ENCODE measurements at places on chromosomes 6 and 20.

- no peak for DNase-seq
These were observed 45.1 kb upstream of the TBX18 start for GRCh38 chr6:84809455-84809854.

GRCh38 chr20:44621939-44622338 is 29.6 kb downstream of the ADA start:
- DNase-seq: no peak

GRCh38 chr6:56513631-56514030 is 129.1 kb downstream of the DST start:
- no peak for DNase-seq

- no peak for DNase-seq
These were observed 74.0 kb upstream of the SNX9 start for GRCh38 chr6:157748839-157749571.

GRCh38 chr20:49692941-49693340 is 20.7 kb downstream of the B4GALT5 start:
- no peak for DNase-seq

DNA sequence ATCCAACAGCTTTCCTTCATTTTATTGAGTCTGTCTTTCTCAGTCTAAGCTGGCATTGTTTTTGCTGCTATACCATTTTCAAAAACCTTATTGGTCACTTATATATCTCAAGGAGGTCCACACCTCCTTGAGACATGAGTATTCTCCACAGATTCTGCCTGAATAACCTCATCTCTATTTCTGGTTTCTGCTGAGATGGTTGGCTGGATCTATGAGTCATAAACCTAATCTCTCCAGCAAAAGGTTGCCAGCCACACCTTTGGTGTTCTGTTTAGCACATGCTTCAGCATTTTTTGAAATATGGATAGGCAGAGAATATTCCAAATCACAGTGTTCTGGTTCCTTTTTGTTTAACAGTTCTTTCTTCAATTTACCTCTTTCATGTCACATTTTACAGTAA is 40.8 kb upstream of the TMEM244 start:
- DNase-seq: no peak

DNA sequence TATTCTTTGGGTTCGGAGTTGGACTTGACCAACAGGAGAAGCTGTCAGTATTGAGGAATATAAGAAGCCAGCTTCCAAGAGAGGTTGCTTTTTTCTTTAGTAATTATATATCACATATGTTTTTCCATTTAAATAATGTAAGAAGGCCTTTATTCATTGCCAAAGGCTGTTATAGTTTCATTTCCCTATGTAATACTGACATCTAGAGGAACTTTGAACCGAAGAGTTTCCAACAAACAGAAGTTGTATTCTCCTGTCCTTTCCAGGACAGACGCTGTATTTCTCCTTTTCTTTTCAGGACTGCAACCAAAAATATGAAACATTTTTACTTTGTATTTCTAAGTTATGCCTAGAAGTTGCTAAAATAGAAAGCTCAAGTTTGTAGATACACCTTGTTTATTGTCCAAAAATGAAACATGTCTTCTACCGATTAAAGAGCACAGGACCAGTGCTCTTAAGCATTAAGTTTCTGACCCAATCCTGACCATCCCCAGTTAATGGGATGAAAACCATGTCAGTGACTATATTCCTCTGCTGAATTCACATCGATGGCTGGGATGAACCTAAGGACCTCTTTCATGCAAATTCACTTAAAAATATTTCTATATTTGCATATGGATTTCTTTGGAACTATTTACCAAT is 55.1 kb downstream of the MYLK4 start:
- DNase-seq: no peak

DNA sequence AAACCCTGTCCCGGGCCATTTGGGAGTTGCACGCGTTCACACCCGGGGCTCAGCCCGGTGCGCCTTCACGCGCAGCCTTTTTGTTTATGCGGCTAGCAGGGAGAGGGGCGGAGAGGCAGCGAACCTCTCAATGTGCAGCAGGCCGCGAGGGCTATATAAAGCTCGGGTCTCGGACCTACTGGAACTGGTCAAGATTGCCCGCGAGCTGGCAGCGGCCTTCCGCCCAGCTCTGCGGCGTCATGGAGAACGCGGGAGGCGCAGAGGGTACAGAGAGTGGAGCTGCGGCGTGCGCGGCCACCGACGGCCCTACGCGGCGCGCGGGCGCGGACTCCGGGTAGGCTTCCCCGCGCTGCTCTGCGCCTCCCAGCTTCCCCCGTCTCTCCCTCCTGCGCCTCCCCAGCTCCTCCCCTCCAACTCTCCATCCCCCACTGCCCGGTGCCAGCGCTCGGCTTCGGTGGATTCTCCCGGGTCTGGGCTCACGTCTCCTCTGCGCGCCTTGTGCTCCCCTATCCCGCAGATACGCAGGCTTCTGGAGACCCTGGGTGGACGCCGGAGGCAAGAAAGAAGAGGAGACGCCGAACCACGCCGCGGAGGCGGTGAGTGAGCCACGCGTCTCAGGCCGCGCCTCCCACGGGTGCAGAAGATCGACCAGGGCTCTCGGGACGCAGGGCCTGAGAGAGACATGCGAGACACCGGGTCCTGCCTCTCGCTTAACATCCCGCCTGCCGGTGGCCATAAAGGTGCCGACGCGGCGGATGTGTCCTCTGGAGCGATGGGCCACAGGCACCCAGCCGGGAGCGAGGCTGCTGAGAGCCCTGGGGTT is at the start of gene RIPPLY2:
TSS of gene RIPPLY2 (plus strand) at position 183 of the 823 bp plus-strand sequence. CDS start at position 240, 57 bp downstream.
- DNase-seq: peak; percentile 79

DNA sequence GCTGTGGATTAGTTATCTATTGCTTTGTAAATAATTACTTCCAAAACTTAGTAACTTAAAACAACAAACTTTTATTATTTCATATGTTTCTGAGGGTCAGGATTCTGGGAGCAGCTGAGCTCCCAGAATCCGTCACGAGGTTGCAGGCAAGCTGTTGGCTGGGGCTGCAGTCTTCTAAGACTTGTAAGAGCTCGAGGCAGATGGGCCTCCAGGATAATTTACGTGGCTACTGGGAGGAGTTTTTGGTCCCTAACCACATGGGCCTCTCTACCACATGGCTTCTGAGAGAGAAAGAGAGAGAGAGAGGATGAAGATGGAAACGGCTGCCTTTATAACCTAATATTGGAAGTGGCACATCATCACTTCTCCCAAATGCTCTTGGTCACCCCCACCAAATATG is 64.9 kb upstream of the SULF2 start:
- no peak for DNase-seq

- DNase-seq: peak; percentile 58
These were observed at the start of gene NHLRC1 for GRCh38 chr6:18122128-18123093. Gene NHLRC1 (minus strand): TSS chr6:18122677. CDS start chr6:18122606, 71 bp downstream.

DNA sequence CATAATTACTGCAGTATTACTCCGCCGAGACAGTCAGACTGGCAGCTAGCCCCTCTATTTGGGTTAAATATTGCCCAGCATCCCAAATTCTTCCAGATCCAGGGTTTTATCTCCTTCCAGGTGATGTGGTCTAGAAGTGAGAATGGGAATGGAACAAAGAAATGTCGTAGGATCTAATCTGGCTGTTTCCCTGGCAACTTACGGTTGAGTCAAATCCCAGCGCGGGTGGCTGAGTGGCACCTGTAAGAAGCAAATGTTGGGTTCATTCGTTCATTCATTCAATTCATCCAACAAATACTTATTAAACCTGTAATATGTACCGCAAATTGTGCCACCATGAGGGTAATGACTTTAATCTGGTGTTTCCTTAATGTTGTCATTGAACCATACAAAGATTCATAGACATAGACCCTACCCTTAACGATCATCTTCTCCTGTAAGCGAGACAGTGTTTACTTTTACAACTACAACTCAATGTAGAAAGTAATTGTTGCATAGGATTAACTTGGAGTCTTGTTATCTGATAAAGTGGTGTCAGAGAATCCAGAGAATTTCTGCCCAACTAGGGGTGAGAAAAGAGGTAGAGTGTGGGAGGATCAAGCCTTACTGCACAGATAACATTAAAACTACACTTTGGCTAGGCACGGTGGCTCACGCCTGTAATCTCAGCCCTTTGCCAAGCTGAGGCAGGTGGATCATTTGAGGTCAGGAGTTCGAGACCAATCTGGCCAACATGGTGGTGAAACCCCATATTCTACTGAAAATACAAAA is 91.3 kb upstream of the ADGRF1 start:
- DNase-seq: no peak

GRCh38 chr6:72849346-72849745 is 227.5 kb downstream of the KCNQ5 start:
- DNase-seq: no peak

- DNase-seq: no peak
These were observed 614.2 kb upstream of the CITED2 start for GRCh38 chr6:139988685-139989084.

DNA sequence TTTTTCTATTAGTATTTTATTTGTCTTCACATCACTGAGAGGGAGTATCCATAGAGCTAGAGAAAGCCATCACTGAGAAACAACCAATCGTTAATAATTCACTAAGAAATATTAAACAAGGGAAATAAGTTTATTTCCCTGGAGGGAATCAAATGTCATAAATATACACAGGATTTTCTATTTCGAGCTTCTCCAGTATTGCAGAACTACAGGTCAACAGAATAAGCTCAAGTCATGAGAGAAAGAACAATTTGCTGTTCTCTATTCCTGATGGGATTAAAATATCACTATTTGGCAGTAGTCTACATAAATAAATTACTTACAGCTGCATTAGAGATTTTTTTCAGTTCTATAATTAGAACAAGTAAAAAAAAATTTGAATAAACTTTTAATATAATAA is 2.2 kb upstream of the FAM162B start:
- no peak for DNase-seq

DNA sequence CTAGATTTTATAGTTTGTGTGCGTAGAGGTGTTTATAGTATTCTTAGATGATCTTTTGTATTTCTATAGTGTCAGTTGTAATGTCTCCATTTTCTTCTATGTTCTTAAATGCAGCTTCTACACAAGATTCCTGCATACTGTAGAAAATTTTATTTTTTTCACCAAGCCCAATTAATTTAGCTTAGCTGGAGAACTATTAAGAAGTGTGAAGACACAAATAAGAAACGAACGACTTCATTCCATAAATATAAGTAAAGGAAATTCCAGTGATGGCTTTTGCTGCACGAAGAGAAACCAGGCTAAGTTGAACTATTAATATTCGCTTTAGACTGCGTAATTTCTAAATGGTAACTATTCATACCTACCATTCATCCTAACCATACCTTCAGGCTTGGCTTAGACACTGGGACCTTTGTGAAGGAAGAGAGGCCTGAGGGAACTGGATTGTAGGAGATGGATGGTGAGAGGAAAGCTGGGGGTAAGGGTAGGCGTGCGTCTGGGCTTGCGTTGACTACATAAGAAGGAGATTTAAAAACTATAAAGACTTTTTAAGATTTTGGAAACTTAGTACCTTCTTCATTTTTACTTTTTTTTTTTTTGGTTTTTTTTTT is 15.9 kb downstream of the HLA-DOA start:
- DNase-seq: no peak

DNA sequence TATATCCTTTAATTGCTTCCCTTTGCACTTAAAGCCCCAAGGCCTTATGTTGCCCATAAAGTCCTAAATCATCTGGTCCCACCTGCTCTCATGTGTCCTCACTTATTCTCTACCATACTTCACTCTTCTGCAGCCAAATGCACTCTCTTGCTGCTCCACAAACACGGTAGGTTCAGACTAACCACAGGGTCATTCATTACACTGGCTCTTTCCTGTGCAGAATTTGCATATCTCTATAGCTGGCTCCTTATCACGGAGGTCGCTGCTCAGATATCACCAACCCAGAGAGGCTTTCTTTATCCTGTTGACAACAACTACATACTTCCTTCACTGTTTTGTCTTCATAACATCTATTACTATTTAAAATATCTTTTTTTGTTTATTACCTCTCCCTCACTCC is 86.8 kb downstream of the MOXD1 start:
- no peak for DNase-seq

DNA sequence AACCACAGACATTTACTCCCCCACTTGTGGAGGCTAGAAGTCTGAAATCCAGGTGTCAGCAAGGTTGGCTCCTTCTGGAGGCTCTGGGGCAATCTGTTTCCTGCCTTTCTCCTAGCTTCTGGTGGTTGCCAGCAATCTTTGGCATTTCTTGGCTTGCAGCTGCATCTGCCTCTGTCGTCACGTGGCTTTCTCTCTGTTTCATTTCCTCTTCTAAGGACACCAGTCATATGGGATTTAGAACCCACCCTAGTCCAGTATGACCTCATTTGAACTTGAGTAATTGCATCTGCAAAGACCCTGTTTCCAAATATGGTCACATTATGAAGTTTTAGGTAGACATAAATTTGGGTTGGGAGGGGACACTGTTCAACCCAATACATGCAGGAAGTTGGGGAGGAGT is 56.2 kb upstream of the EPB41L1 start:
- DNase-seq: no peak

DNA sequence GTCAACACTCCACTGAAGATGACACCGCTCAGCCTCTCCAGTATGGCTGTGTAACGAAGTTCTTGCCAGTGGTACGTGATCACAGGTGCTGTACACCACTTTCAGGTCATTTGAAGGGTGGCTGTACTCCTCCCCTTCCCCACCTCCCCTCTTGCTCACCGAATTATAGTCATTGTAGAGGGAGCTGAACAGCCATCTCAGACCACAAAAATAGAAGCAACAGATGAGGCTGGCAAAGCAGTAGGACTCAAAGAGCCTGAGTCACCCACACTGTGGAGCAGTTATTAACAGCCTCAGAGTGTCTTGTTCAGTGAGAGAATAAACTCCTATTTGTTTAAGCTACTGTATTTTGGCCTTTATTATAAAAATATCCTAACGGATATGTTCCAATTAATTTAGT is 192.5 kb upstream of the MCHR2 start:
- no peak for DNase-seq

- DNase-seq: no peak
These were observed 806.6 kb downstream of the C6orf118 start for GRCh38 chr6:164502833-164503232.

DNA sequence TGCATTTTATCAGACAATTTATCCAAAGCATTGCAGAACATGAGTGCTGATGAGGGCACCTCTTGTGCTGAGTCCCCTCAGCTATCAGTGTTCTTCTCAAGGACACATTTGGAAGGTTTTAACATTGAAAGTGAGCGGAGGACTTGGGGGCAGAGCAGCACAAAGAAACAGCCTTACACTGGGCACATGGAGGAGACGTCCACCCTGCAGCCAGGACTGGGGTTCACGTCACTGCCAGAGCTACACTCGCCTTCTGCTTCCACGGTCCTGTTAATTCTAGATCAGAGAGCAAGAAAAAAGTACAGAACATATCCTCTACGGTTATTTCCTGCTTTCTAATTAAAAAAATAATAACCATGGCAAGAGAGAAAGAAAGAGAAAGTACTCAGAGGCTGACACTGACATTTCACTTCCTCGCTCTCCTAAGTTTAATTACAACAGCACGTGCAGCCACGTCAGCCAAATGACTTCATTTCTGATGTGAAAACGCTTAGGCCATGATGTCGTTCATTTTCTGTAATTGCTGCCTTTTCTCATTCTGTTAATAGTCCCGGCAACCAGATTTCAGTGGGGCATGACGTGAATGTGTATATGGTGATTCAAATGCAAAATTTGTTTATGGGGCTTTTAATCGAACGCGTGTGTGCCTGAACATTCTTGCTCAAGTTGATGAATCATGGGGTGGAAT is 5.1 kb downstream of the PRND start:
- DNase-seq: no peak

- DNase-seq: no peak
These were observed 87.8 kb downstream of the BCAS1 start for GRCh38 chr20:53982624-53983023.
